ENCODE measurements at places on chromosomes 2 and 18. TPM values are rescaled to one million over a fixed set of nuclear protein-coding genes. Genes with fewer than 3 reads are reported as not detected.

DNA sequence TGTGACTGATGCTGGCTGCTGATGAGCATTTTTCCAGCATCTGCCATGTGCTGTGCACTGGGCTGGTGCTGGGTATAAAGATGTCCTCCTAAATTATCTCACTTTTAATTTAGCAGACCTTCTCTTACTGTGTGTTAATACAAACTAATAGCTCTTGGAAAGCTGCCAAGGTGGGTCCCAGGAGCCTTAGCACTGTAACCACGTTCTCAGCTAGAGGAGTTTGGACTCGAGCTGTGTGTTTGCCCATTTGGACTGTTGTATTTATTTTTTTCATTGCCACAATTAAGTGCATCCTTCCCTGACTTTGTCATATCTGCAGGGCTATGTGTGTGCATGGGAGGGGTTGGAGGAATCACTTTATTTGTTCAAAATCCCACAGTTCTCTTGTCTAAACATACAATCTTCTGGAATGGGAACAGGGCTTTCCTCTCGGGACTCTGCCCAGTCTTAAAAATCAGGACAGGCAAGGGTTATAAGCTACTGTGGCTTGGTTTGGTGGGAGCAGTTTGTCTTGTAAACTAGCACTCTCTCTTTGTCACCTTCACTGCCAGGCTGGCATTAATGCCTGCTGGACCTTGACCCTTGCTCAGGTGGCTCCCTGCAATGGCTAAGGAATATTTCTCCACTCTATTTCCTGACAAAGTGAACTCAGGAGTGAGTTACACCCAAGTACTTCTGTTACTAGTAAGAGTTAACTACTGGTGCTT lies 129.7 kb upstream of the MGAT5 start:
- DNase-seq, result no peak

DNA sequence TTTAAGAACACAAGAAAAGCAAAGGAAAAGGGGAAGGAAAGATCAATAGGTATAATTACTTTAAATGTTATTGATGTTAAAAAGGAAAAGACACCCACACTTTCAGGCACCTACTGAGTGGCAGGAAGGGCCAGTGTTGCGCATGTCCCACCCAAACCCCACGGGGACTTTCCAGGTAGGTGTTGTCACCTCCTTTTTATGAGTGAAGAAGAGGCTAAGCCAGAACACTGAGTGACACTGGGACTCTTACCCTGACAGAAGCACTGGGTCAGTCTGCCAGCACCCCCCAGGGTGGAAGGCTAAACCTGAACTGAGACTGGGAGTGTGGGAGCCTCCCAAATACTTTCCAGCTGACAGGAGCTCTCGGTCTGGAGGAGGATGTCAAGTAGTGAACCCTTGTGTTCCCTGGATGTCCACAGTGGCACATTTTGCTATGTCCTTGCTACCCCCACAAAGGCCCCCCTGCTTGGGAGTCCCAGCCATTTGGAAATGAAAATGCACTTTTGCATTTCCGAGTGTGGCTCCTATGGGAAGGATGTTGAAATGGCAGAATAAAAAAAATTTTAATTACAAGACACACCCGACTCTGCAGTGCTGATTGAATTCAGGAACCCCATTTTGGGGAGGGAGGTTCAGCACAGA lies 90.9 kb upstream of the SMAD2 start:
- no peak for DNase-seq

DNA sequence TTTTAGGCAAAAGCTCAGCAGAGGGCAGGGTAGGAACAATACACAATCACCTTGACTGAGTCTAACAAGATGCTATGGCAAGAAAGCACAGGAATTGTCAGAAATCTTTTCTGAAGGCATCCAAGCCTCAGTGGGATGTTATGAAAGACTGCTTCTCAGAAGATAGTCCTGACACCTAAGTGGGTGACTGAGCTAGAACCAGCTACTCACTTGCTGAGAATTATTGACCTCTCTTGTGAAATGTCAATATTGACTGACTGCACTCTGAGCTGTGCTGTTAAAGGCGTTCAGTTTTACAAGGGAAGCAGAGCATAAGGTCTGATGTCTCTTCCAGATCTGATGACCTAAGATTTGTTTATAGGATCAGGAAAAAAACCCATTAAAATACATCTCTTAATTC lies 46.1 kb downstream of the TACR1 start:
- DNase-seq, result no peak

DNA sequence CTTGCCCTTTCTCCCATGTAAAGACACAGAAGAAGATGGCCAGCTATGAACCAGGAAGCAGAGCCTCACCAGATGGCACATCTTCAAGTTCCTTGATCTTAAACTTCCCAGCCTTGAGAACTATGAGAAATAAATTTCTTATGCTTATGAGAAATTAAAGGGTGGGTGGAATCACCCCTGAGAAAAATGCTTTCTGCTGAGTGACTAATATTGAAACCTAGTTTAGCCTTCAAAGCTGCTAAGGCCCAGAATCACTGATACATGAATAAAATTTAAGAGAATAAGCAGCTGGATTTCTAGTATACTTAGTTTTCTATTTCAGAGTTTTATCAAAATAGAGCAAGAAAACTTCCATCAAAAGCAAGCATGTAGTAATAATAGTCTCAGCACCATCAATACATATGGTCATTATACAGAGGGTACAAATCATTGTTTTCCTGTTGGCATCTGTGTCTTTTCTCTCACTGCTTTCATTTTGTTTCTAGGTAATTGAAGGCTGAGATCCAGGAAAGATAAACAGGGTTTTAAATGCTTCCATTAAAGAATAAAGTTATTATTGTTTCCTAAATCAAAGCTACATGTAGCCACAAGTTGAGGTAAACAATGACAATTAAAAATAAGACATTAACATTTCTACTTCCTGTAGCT lies 53.3 kb upstream of the COL5A2 start:
- no peak for DNase-seq

DNA sequence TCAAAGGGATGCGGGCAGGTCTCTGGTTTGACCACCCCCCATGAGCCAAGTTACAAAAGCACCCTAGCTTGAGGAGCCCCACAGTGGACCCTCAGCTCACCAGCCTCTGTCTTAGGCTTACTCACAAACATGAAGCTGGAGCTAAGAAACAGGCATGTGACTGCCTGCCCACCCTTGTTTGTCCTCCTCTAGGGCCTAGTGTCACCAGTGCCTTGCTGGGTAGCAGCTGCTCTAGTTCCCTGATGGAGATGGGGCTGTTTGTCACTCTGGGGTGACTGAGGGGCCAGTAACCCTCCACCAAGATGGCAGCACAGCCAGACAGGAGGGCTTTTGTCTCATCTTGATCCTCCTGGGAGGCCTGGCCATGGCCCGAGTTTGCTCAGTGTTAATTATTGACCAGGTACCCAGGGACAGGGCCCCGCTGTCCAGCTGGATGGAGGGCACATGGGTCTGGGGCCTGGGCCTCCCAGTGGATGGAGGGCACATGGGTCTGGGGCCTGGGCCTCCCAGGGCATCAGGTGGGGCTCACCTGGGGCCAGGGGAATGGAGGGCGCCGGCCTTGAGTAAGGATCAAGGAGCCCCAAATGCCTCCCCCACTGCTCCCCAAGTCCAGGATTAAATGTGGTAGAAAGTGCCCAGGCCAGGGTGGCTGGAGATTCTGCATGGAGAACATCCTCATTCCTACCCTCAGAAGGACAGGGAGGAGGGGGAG lies 185.9 kb upstream of the HAAO start:
- DNase-seq, result no peak

DNA sequence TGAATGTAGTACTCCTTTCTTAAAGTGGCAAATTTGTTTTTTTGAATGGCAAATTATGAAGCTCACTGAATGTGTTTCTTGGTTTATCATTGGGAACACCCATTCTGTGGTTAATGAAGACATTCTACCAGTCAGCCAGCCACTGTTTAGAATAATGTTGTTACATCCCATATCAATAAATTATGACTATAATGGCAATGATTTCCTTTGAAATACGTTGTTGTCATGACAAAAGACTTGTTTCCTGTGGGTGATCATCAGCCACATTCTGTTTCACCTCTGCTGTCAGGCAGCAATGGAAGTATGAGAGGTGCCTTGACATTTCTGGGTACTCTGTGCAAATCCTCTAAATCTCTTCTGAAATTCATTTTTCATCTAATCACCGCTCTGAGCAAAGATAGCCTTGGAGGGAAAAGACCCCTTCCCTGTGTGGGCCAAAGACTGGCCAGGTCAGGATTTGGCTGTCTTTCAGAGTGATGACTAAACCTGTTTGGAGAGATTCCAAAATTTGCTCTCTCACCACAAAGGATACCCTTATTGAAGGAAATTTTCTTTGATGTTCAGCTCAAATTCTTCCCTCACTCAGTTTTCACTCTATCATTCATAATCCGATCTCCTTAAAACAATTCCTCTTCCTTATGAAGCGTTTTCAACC lies 869.2 kb downstream of the BCL11A start:
- DNase-seq, result no peak

GRCh38 chr2:14633461-14634181 lies 1.1 kb downstream of the LRATD1 start:
- DNase-seq, result peak; percentile 47

DNA sequence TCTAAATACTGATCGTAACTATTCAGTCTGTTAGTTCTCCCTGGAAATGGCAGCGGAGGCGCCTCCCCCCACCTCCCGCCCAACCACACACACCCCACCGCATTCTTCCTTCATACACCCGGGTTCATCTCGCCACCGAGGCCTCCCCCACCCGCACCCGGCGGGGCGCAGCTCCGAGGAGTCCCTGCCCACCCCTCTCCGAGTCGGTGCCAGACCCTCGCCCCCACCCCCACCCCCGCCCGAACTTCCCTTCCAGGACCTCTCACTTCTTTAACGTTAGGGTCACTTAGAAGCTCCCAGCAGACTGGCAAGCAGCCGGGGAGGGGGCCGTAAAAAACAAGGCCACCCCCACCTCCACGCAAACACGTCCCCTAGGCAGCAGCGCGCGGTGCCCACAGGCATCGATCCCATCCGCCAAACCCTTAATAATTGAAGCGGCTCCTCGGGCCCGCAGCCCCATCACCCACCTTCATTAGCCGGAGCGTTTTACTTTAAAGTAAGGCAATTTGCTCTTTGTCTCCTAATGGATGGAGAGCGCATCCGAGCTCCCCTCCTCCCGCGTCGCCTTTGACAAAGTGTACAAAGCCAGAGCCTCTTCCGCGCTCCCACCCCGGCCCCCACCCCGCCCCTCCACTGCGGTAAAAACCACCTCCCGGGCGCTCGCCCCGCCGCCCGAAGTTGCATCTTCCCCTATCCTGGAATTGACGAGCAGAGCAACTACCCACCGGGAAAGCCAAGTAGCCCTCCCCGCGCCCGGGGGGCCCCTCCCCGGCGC lies 624 bp downstream of the ZNF516 start:
- no peak for DNase-seq

- DNase-seq, result no peak
Measured at GRCh38 chr2:38654528-38655381, 11.2 kb upstream of the GALM start.

TEX44 gene
- total RNA-seq, result not detected

UBXN4 gene
- total RNA-seq, result 88.1 TPM

GPR155 gene
- total RNA-seq, result 6.2 TPM

NDUFB3 gene
- total RNA-seq, result 73.8 TPM

SCTR gene
- total RNA-seq, result 13.2 TPM
